ENCODE measurements at places on chromosomes 7 and 10.
A peak's percentile ranks its signal among the peaks of the same experiment; 100 is the strongest.

DNA sequence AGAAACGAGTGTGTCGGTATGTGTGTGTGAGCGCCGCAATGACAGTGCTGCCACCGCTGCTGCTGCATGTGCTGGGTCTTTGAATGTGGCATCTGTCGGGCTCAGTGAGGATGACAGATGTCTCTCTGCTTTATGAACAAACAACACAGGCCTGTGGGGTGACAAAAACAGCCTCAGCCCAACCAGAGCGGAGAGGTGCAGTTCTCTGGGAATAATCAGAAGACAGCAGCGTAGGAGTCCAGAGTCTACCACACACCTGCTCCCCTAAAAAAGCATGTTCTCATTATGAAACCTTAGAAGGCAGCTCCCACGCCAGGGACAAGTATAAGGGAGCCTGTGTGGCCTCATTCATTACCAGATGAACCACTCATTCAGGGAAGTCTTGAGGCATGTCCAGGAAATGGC lies 278.3 kb downstream of the KCNMA1 start:
- DNase-seq = no peak

GRCh38 chr10:123870260-123870659 lies 21.3 kb downstream of the CPXM2 start:
- no peak for DNase-seq

DNA sequence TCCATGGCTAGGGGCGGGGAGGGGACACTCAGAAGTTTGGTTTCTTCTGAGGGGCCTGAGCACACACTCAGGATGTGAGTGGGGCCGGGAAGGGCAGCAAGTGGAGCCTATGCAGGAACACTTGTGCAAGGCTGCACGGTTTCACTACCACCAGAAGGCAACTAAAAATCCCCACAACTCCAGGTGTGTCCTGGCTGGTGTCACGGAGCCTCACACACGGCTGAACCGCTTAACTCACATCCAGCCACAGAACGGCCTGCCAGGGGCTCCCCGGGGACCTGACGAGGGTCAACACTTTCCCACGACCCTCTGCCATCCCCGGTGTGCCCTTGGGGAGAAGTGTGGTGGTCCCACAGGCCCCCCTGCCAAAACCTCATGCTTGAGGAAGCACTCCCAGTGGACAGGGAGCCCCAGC lies 173.9 kb downstream of the ELFN1 start:
- no peak for DNase-seq

- DNase-seq = no peak
Observed at GRCh38 chr7:32500922-32501341, 5.6 kb downstream of the AVL9 start.

DNA sequence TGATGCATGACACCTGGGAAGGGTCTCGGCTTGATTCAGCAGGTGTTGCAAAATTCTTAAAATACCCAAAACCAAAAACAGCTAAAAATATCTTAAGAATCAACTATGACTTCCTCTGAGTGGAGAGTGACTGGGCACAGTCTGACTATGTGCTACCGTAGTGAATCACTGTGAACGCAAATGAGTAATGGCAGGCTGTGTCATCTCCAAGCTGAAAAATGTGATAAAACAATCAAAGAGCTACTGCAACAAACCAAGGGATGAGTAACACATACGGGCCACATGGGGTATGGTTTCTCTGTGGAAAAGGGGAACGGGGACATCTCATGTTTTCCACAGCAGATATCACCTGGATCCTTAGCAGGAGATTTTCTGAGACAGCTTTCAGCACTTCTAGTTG lies 127.5 kb downstream of the ABCA13 start:
- DNase-seq = no peak

DNA sequence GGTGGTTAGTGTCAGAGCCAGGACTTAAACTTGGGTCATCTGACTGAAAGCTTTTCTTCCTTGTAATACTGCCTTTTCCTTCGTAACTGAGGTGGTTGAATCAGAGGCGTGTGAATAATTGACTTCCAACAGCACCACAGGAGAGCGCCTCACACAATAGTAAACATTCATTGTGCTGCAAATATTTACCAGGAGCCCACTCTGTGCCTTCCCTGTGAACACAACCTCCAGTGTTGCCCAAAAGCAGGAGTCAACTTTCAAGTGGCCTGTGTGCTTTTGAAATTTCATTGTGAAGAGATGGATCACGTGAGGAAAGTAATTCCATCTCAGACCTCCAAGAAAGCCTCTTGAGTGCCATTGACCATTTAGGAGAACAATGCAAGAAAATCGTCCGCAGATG lies 60.2 kb downstream of the ADRA2A start:
- no peak for DNase-seq

- no peak for DNase-seq
Observed at GRCh38 chr7:2897023-2897422, 52.9 kb upstream of the GNA12 start.

GRCh38 chr10:97532935-97533671 lies 34.4 kb downstream of the UBTD1 start:
- no peak for DNase-seq

DNA sequence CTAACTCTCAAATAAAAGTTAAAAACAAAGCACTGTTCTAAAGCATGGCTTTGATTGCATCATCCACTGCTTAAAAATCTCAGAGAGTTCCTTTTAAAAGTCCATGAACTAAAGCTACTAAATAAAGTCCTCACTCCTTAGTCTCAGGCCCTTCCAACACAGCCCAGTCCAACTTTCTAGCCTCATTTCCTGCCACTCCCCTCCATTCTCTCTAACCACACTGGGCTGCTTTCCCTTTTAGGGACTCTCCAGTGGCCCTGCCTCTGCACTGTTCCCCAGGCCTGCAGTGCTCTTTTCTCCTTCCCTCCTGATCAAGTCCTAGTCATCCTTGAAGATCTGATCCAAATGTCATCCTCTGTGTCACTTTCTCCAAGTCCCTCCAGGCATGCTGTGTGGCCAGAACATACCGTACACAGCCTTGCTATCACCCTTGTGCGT lies 56.9 kb upstream of the PPP1R3C start:
- DNase-seq = no peak

DNA sequence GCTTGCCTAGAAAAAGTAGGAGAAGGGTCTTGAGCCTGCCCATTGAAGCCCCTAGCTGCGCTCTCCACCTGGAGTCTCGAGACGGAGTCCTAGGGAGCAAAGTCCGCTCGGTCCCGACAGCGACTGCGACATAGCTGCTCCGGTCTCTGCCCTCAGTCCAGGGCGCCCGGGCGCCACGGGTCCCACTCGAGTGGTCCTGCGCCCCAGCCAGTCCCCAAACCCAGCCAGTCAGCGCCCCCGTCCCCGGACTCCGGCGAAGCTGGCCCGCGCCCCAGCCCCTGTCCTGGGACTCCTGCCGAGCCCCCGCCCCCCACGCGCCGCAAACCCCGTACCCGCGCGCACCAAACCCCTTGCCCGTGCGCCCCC lies 490 bp downstream of the TNS3 start:
- DNase-seq = peak; percentile 83

- no peak for DNase-seq
Observed at GRCh38 chr7:6284055-6284400, 11.6 kb upstream of the CYTH3 start.

GRCh38 chr10:55160655-55161283 lies 359.7 kb upstream of the PCDH15 start:
- no peak for DNase-seq

DNA sequence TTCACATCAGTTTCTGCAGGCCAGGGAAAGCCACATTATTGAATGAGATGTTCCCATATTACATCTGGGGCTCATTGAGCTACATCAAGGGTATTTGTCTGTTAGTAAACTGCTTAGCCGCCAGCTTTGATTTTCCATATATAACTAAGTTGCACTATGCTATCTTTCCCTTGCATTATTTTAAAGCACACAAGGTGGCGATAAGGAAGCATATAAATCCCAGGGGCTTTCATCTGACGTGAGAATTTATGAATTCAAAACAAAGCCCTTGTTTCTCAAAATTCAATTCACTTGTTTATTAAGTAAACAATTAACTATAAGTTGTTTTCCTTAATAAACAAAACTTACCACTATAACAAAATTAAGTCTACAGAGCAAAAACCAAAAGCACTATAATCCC lies 334.1 kb upstream of the TPK1 start:
- DNase-seq = peak; percentile 19

- no peak for DNase-seq
Observed at GRCh38 chr7:87116315-87116714, 35.9 kb upstream of the DMTF1 start.

GRCh38 chr10:91409069-91409868 lies 875 bp upstream of the HECTD2 start:
- peak; percentile 88 for DNase-seq

DNA sequence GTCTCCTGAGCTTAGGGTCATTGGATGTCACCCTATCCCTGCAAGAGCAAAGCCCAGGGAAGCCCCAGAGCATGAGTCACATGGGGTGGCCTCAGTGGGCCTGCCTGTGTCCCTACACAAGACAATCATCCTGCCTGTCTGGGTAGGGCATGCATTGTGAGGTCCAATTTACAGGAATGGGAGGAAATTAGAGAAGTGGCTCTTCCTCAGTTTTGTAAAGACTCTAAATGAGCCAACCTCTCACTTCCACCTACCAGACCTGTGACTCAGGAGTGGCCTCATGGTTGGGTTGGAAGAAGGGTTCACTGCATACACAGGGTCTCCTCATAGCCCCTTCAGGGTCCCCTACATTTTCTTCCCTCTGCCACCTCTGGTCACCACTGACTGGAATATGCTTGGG lies 43.6 kb upstream of the SMNDC1 start:
- no peak for DNase-seq

Data from left lung (tissue), 14 donors.